ENCODE measurements at places on chromosomes 5 and 9. TPM values are rescaled to one million over a fixed set of nuclear protein-coding genes. Genes with fewer than 3 reads are reported as not detected.

DNA sequence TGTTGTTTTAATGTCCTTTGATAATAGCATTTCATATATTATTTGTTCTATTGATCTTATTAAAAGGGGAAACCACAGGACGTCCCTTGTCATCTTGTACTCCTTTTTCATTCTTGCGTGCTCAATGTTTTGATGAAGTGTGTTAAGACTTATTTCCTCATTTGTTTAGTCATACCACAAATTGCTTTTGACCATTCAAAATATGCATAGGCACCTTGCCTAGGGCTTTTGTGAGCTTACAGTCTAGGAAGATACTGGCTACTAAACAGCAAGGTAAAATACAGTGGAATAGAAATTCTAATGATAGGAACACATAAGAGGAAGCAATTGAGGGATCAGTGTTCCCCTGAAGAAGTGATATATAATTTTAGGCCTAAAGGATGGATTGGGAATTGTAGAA lies 190.3 kb downstream of the WDR70 start:
- no peak for DNase-seq

GRCh38 chr5:32421075-32421474 lies 23.5 kb downstream of the ZFR start:
- no peak for DNase-seq

GRCh38 chr9:115531410-115532125 lies 413.6 kb upstream of the TNC start:
- DNase-seq = no peak

DNA sequence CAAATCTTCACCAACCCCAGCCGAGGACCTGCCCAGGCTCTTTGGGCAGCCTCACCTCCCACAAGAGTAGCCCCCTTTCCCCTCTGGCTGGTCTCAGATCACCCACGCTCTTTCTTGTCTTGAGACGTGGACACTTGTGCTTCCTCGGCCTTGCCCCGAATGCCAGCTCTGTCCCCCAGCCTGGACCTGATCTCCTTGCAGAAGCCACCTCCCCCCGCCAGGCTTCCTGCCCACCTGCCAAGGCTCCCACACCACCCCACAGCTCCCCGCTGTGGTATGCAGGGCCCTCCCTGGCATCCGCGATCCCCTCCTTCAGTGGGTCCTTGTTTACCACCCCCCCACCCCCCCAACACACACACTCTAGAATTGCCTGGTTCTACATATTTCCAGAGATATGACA lies 133.7 kb downstream of the ROR2 start:
- DNase-seq = no peak

DNA sequence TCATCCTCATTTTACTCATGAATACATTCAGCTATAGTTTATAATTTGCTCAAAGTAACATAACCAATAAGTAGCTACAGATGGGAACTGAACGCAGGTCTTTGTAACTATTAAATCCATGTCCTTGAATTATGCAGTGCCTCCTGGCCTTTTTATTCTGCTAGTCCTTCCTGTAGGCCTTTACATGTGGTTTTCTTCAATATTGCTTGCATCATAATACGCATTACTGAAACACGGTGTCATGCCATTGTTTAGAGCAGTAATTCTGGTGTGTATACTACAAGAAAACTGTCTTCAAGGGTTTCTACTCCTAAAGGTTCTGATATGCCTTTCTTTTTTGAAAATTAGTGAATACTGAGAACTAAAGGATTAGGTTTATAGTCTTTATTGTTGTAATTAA lies 20.7 kb downstream of the CWC27 start:
- no peak for DNase-seq

- DNase-seq = peak; percentile 23
These were observed 260.9 kb upstream of the TUT7 start for GRCh38 chr9:86614871-86615849.

DNA sequence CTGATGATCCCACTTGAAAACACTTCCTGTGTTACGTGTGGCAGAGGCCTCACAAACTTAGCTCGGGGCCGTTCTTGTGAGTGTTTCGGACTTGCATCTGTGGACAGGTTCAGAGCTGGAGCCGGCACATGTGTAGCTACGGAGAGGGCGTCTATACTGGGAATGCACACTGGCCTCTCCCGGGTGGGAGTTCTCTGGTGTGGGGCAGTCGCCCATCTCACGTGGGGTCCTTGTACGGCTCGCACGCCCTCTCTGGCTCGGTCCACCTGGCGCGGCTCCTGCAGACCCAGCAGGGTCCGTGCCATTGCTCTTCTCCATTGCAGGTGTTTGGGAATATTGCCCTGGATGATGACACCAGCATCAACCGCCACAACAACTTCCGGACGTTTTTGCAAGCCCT lies 197.9 kb downstream of the CACNA1B start:
- DNase-seq = no peak

Gene NPR2
- 26.9 TPM for total RNA-seq

DNA sequence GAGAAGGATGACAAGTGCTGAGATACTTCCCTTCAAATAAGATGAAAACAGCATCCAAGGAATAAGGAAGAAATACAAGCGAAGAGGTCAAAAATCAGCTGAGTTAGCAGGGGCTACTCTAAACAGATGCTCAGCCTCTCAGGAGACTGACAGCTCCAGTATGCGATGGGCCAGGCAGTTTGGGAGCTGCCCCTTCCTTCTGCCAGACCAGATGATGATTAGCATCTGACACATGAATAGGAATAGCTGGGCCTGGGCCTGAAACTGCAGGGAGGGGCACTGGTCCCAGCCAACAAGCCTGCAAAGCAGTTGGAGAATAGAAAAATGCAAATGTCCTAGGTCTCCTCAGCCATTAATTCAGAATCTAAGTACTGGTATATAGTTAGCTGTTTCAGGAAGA lies 13.1 kb upstream of the MAP3K1 start:
- no peak for DNase-seq

DNA sequence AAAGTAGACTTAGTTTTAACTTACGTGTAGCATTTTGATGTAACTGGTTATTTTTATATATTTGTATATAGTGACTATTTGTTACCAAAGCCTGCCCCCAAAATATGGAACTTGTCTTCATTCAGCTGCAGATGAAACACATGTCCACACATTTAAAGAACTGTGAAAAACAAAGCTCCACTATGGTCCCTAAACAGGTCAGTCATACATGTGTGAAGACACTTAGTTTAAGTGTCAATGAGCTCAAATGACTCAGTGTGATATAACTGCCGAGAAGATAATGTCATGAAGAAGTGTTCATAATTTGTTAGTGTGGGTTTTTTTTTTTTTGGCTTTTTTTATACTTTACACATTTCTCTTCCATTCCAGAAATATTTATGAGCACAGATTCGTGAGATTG lies 28.2 kb downstream of the HAVCR1 start:
- no peak for DNase-seq

- no peak for DNase-seq
These were observed 38.2 kb downstream of the GZMK start for GRCh38 chr5:55062039-55062779.

Gene OR2V1
- total RNA-seq = not detected

DNA sequence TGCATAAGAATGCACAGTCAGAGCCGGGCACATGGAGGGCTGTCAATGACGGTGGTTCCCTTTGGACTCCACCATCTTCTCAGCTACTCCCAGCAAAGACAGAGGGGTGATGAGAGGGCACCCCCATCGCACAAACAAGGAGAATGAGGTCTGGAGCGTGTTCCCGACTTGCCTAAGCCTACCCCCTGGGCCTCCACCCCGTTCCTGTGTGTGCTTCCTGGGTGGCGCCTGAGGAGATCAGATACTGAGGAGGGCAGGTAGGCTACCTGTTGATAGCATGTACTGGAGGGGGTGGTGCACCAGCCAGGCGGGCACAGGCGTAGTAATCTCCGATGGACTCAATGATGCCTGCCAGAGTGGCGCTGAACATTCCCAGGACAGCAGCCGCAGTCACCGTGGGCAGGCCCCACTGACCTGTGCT lies 4.1 kb downstream of the SLC23A1 start:
- no peak for DNase-seq

Gene PCSK5
- total RNA-seq = 2.7 TPM

Gene SH3RF2
- 1.0 TPM for total RNA-seq

DNA sequence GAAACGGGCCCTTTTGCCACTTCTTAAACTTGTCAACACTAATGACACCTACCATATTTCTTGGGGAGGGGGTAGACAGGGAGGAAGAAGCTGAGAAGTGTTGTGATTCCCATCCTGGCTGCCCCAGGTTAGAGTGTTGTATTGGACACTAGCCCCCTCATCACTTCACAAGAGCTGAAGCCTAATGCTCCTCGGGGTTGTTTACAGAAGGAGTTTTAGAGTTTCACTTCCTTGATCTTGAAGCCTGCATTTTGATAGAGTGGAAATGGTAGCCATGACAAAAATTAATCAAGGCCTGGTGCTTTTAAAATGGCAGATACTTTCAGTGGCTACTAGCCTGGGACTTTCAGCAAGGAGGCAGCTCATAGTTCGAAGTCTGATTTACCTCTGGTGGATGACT lies 11.0 kb upstream of the FAM120AOS start:
- DNase-seq = no peak

- DNase-seq = no peak
These were observed 45.3 kb downstream of the COL5A1 start for GRCh38 chr9:134686896-134687295.

Gene N4BP3
- total RNA-seq = 1.4 TPM

DNA sequence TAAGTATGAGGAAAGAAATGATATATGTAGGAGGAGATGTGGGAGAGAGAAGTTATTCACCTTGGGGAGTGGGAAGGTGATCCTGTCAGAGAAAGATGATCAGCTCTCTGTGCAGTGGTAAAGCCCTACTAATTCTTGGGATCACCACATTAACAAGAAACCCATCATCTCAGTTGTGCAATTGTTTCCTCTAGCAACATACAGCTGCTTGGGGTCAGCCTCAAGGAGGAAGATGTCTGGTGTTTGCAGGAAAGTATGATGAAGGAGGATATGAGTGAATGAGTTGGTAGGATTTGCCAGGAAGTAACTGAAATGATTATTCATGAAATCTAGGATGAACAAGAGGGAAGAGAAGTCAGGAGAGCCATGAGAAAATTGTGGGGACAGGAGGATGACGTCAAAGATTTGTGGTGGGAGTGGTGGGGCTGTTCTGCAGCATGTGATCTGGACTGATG lies 50.1 kb downstream of the TNFSF8 start:
- DNase-seq = no peak

GRCh38 chr5:177494346-177495195 lies 2.8 kb downstream of the PDLIM7 start:
- DNase-seq = no peak

GRCh38 chr5:38157024-38157423 lies 101.3 kb upstream of the EGFLAM start:
- DNase-seq = no peak

DNA sequence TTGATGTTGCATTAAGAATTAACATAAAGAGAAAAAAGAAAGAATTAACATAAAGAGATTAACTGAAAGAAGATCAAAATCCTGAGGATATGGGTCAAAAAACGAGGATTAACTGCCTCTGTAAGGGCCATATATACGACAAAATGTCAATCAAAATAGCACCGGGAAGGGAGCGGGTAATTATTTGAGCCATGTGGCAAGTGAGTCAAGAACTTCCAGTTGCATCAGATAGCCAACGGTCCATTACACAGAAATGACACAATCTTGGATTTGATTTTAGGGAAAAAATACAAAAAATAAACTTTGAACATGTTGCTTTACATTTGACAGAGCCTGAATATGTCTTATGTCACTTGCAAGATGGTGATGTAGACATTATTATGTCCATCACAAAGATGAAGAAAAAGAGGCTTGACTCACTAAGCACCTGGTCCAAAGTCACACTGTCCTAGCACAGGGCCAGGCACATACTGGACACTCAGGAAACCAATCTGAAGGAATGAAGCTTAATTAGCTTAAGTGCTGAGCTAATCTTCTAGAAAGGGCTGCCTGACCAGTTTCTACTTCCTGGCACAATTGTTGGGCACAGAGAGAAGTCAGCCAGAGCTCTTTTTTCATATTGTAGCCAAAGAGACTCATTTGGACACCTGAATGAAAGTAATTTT lies 273.2 kb upstream of the PAPPA start:
- DNase-seq = no peak

Gene INSL4
- total RNA-seq = not detected

Gene EQTN
- total RNA-seq = 0.39 TPM

Gene F12
- 2.3 TPM for total RNA-seq

Gene SLC6A18
- total RNA-seq = not detected

Gene CA9
- total RNA-seq = 0.63 TPM

DNA sequence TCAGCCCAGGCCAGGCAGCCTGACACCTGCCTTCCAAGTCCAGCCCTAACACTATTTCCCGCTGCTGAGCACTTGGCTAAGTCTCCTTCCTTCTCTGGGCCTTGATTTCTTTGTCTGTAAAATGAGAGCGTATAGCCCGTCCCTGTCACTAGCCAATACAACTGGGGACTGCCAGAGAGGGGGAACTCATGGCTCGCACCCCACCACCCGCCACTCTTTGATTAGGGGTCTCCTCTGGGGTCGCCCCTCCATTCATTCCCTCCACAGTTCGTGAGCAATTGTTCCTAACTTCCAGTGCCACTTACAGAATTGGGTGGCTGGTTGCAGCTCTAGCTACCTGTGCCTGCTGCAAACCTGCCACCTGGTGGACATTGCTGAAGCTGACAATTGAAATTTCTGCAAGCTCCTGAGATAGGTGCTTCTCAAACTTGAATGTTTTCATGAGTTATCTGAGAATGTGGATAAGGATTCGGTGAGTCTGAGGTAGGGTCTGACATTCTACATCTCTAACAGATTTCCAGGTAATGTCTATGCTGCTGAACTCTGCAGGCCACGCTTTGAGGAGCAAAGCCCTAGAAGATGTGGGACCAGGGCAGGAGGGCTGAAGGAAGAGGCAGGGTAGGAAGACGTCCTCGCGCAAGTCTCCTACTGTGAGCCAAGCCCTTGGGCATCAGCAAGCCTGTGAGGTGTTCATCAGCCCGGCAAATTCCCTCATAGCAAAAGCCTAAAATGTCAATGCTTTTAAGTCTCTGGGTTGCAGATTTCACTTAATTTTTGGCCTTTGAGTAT lies 13.3 kb upstream of the RECK start:
- DNase-seq = peak; percentile 58

Gene GABRA1
- not detected for total RNA-seq

Gene SLC24A2
- 0.14 TPM for total RNA-seq

Gene MEF2C
- 46.0 TPM for total RNA-seq

DNA sequence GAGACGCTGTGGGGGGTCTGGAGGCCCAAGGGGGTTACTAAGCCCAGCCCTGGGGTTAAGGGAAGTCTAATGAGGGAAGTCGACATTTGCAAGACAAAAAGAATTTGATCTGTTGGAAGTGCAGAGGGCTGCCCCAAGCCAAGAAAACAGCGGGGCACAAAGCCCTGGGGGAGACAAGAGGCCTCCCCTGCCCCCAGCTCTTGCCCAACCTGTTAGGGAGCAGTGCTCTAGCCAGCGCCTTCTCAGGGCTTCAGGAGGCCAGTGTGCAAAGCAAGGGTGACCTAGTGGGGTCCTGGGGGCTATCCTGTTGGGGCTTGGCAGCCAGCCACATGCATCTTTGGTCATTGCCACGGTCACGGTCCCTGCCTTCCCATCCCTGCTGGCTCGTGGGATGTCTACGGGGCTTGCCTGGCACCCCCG lies 25.2 kb downstream of the GFI1B start:
- no peak for DNase-seq

All from neural crest cell (in vitro differentiated cells).